ENCODE measurements at places on chromosomes 4 and X.

DNA sequence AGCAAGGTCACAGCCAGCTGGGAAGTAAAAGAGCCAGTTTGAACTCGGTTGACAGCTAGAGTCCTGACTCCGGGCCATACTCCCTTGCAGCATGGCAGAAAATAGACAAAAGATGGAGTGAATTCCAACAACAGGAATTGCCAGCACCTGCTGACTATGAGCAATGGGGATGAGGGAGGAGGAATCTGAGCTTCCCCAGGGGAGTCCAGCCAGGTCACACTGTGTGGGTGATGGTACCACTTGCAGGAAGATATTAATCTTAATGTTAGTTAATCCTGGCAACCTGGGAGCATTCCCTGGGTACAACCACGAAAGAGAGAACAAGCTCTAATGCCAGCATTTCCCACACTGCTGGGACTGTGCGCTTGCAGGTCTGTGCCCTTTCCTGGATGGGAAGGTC, 48.1 kb upstream of the S100G start:
- DNase-seq = no peak

GRCh38 chrX:126339928-126340327, 173.8 kb upstream of the DCAF12L2 start:
- no peak for DNase-seq

GRCh38 chrX:131402124-131402811, 113.2 kb upstream of the IGSF1 start:
- DNase-seq = no peak

DNA sequence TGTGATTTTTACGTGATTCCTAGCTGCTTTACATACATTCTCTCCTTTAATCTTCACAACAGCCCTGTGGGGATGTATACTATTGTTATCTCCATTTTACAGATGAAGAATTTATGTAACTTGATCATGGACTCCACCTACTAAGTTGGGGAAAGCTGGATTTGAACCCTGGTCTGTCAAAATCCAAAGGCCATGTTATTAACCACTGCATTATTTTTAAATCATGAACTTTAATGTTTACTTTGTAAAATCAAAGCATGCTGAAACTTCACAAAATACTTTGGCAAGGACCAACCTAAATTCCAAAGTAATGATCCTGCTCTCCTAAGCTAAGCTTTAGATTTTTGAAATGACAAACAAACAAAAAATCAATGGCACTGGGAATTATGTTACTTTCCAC, 26.1 kb downstream of the FAM47E start:
- DNase-seq = no peak

GRCh38 chr4:89765966-89766365, 71.0 kb downstream of the SNCA start:
- DNase-seq = no peak

- DNase-seq = no peak
Measured at GRCh38 chr4:86001591-86001990, 358.3 kb downstream of the MAPK10 start.

GRCh38 chr4:172202480-172203076, 389.4 kb downstream of the GALNTL6 start:
- DNase-seq = no peak

- no peak for DNase-seq
Measured at GRCh38 chrX:146581981-146582712, 227.4 kb upstream of the CXorf51B start.

DNA sequence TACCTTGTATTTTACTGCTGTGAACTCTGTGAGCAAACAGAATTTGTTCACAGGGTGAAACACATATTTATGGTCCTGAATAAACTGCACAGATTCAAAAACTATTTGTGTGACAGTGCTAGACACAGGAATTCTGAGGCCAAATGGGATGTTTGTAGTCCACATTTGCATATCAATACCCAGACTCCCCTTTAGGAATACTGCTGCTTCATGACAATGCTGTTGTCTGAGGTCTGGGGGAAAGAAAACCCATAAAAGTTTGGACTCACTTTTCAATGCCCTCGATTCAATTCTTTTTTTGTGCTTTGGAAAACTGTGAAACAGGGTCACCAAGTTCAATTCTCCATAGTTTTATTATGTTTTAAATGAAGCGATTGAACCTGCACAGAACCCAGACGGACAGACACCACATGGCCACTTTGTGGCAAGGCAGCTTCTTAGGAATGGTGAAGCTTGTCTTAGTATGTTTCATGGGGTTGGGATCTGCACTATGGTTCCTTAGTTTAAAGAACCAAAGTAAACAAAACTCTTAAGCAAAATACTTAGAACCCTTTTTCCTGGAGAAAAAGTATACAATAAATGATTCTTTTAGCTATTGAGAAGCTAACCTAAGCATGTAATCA, 92.3 kb upstream of the MAD2L1 start:
- DNase-seq = no peak

- DNase-seq = no peak
Measured at GRCh38 chrX:16491461-16491860, 158.5 kb upstream of the S100G start.

DNA sequence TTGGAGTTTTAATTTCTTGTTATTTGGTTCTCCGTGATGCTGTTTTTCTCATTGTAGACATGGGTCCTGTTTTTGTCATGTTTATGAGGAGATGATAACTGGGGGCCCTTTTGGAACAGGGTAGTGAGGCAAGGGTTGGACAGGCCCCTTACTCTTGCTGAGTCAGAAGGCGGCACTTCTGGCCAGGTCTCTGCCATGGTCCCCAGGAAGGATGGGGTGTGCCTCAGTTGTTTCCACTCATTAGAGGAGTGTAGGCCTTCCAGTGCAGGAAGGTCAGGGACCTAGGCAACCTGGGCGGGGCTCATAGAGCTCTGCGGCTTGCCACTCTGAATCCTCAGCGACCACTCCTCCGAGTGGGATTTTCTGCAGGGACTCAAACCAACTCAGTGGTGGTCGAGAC, 68.2 kb downstream of the NELFA start:
- no peak for DNase-seq

- DNase-seq = no peak
Measured at GRCh38 chr4:172104539-172104938, 291.3 kb downstream of the GALNTL6 start.

GRCh38 chr4:8403976-8404375, 36.5 kb downstream of the ACOX3 start:
- DNase-seq = no peak

GRCh38 chr4:141046255-141046654, 87.0 kb downstream of the RNF150 start:
- DNase-seq = no peak

- peak; percentile 74 for DNase-seq
Measured at GRCh38 chr4:41216294-41217019, 2.1 kb upstream of the APBB2 start.

- DNase-seq = no peak
Measured at GRCh38 chrX:88865634-88866033, 118.6 kb downstream of the CPXCR1 start.

DNA sequence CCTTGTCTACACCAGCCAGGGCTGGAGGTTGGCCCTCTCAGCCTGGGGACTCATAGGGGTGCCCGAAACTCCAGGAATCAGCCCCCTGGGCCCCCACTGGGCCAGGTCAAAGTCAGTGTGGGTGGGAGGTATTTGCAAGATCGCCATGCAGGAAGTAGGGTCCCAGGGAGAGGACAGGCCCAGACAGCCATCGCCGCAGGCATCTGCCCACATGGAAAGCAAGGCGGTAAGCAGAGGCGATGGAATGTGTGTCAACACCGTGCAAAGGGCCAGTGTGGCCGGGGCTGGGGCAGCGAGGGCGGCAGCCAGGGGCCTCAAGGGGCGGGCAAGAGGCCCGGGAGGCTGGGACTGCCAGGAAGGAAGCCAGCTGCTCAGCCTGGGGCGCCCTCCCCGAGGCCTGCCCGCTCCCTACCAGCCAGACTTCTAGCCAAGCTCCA, 19.3 kb upstream of the DUSP9 start:
- DNase-seq = no peak

DNA sequence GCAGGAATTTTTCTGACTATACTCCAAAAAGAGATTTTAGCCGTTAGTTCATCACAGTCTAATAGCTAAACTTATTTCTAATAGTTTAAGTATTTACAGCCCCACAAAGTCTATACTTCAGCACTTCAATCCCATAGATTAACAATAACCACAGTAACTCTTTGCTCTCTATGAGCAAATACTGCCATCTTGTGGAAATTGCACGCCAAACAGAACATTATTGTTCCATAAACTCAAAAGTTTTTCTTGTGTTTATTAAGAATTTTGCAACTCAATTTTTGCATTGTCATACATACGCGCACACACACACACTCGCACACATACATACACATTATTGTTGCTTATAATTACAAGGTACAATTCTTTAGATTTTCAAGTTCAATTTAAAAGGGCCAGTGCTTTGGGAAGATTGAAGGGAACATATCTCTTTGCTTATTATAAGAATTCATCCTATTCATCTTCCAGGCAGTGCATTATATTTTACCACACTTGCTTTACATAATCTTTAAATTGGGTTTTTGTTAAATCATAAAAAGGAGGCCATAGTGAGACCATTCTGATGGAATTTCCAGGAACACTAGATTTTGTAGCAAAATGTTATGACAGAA, 63.8 kb upstream of the ATOH1 start:
- DNase-seq = no peak

GRCh38 chrX:100413229-100413628, 3.2 kb upstream of the PCDH19 start:
- peak; percentile 22 for DNase-seq

- no peak for DNase-seq
Measured at GRCh38 chrX:120752431-120753082, 122.7 kb upstream of the C1GALT1C1 start.

DNA sequence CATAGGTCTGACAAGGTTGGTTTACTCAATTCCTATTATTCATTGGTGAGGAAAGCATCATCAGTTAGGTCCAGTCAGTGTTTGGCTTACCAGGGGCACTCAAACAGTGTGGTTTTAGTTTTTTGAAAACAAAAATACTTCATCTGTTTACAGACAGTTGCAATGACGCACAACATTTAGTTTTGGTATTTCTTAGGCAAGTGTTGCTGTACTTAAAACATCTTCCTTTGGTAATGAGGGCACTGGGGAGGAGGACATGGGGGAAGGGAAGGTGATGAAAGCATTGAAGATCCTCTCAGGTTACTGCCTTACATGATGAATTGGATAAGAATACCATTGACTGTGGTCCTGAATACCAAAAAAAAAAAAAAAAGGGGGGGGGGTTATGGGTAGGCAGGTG, 93.7 kb upstream of the MAOA start:
- no peak for DNase-seq

DNA sequence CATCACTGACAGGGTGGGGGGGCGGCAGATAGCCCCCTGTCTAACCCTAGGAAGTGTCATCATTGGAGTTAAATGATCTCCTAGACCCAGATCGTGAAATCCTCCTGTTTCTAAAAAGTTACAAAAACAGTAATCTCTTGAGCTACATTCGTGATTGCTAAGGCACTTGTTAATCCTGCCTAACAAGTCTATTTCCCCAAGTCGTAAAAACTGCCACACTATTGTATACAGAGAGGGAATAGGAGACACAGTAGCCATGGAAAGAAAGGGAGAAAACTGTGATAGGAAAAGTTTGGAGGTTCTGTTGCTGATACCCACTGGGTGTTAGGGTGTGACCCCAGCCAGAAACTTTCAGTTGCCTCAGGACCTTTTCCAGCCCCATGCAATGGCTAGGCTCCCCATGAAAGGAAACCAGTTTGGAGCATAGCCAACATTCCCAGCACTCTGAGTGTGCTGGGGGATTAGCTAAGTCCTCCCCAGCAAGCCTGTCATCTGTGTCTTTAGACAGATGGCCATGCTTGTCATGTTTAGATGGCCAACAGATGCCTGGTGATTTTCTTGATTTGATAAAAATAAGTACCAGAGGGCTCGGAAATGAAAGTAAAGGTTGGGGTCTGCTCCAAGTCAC, 63.3 kb upstream of the ANXA10 start:
- no peak for DNase-seq

DNA sequence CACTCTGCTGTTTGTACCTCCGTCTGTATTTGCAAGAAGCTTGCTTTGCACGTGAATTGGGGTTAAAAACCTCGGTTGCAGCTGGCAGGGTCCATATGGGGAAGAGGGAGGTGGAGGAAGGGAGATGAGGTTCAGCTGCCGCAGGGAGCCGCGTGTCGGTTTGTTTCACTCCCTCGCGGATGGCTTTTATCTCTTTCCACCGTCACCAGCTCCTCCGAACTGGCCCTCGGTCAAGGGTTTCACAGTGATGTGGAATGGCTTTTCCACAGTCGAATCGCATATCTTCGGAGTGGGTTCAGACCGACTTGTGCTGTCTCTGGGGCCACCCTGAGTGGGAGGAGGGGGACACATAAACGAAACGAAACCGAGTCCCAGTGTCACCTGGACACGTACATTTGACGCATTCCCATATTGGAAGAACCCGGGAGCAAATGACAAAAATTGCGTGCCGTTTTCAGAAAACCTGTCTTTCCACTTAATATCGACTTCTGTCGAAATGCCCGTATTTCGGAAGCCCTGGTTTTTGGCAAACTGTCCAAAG, 929 bp downstream of the ZBTB33 start:
- peak; percentile 24 for DNase-seq

DNA sequence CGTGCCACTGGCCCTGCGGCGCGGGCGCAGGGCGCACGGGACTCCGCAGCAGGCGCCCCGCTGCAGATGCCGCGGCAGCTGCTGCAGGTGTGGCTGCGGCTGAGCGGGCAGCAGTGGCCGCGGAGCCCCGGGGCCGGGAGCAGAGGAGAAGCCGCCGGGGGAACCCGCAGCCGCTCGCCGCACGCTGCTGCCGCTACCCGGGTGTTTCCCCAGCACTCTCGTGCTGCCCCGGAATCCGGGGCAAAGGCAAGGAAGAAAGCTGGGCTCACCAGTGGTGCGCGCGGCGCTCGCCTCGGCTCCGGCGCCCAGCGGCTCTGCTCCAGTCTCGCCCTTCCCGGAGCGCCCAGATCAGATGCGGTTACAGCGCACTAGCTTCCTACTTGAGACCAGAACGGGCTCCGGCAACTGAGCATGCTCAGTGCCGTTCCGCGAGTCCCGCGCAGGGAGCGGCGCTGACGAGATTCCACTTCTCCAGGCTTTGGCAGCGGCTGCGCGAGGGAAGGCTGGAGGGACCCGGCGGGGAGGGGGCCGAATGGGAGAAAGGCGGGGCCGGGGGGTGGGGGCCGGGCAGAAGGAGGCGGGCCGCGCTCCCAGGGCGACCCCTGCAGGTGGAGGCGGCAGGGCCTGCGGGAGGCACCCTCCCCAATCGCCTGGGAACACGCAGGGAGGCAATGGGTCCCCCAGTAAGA, at the start of gene APBB2:
TSS of gene APBB2 (minus strand) at position 407 of the 689 bp plus-strand sequence. CDS start 181,288 bp downstream, outside the sequence.
- DNase-seq = peak; percentile 72

GRCh38 chr4:184503869-184504300, 29.5 kb upstream of the IRF2 start:
- DNase-seq = peak; percentile 22

DNA sequence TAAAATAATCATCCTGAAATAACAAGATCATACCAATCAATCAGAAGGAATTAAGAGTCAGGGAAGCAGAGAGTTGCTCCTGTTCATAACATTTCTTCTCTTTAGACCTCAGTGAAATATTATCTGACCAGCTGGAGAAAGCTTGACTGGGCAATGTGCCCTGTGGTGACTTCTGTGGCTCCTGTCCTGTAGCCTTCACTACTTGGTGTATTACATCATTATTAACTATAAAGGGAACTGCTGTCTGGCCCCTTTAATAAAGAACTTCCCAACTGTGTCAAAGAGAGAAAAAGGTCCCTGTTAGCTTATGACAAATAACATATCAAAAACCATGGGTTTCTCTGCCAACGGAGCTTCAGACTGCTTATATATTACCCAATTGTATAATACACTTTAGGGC, 18.0 kb downstream of the OPHN1 start:
- DNase-seq = no peak

GRCh38 chr4:35503435-35503834, 740.9 kb downstream of the ARAP2 start:
- DNase-seq = no peak

Data from stimulated activated CD4-positive, alpha-beta T cell treated with anti-CD3 and anti-CD28 coated beads, Interleukin-2, amount 100 ng/mL, for 24 hours (primary cell).